ENCODE measurements at places on chromosomes 1 and 21.

- DNase-seq, result no peak
These were observed 22.4 kb downstream of the EDN2 start for GRCh38 chr1:41461790-41462679.

DNA sequence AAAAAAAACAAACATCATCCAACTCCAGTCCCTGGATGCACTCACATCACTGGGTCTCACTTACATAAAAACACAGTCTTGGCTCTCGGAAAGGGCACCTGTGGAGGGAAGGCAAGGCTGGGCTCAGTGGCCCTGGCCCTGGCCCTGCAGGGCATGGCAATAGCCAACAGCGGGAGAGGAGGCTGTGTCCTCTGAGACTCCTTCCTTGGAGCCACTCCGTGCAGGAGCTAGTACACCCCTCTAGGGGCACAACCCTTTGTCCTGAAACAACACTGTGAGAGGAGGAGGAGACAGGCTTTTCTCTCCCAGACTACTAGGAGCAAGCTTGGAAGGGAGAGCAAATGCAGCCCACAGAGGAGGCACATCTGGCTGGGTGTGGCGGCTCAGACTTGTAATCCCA is 28.0 kb downstream of the URB1 start:
- no peak for DNase-seq

DNA sequence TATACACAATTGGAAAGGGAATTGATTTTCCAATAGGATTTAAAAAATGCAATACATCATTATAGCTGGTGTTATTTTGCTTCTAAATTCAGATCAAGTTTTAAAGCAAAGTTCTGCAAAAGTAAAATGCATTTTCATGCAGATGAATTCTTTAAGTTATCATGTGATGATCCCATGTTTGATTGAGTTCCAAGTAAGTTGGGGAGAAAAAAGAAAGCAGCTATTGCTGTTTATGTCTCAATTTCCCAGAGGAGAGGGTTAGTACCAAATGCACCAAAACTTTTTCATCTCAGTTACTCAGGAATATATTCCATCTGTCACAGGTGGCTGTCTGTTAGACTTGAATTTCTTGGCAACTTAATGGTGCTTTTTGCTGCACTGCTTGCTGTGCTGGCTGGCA is 29.7 kb downstream of the HSPA13 start:
- DNase-seq, result no peak

DNA sequence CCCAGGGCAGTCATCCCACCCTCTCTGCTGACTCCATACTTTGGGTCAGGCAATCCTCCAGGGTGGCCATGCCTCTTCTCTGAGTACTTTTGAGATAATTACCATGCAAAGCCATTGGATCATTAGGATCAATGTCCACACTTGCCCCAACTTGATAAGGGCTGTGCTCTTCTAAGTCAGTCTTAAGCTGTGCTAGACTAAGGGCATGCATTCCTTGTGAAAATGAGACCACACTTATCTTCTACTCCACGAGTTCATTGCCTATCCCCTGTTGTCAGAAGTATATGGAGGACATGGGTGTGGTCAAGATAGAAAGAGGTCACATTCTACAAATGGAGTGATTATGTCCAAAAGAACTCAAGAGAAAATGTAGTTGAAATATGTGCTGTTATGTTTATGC is 18.9 kb upstream of the SSX2IP start:
- DNase-seq, result no peak

DNA sequence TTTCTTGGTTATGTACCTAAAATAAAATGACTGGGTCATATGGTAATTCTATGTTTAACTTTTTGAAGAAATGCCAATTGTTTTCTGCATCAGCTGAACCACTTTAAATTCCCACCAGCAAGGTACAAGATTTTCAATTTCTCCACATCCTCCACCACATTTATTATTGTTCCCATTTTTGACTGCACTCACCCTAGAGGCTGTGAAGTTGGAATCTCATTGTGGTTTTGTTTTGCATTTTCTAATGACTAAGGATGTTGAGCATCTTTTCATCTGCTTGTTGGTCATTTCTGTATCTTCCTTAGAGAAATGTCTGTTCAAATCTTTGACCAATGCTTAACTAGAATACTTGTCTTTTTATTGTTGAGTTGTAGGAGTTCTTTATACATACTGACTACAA is 72.5 kb downstream of the ASTN1 start:
- no peak for DNase-seq

- DNase-seq, result no peak
These were observed 37.4 kb downstream of the UBE2T start for GRCh38 chr1:202304375-202304774.

- DNase-seq, result no peak
These were observed 12.2 kb downstream of the SLC35F3 start for GRCh38 chr1:233916706-233917105.
